ENCODE measurements at places on chromosomes 16 and 17.

GRCh38 chr17:74527081-74527480 is 4.2 kb downstream of the CD300LB start:
- DNase-seq = no peak

DNA sequence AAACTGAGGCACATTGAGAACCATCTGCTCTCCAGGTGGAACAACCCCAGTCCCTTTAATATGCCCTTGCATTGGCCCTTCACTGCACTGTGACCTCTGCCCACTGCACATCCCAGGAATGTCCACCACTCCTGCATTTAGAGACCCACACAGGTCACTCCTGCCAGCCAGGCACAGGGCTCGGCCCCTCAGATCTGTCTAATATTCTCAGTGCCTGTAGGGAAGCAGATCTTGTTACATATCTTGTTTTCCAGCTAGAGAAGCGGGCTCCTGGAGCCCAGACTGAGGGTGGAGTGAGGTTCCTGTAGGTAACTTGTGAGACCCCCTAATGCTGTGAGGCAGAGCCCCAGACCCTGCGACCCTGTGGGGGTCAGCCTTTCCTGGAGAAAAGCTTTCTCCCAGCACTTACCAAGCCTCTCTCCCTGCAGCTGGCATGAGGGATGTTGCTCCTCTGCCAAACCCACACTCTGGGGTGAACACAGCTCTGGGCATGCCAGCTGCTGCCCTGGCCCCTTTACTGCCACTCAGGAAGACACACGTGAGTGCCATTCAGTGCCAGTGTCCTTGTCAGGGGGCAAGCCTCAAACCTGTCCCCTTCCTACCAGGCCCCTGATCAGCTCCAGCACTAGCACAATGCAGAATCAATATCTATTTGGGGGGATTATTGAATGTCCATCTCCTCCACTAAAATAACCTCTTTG is 40.3 kb upstream of the CRHR1 start:
- DNase-seq = no peak

- no peak for DNase-seq
Observed at GRCh38 chr17:9844153-9844552, 18.4 kb downstream of the GLP2R start.

GRCh38 chr16:4209666-4210065 is 32.2 kb downstream of the SRL start:
- no peak for DNase-seq

DNA sequence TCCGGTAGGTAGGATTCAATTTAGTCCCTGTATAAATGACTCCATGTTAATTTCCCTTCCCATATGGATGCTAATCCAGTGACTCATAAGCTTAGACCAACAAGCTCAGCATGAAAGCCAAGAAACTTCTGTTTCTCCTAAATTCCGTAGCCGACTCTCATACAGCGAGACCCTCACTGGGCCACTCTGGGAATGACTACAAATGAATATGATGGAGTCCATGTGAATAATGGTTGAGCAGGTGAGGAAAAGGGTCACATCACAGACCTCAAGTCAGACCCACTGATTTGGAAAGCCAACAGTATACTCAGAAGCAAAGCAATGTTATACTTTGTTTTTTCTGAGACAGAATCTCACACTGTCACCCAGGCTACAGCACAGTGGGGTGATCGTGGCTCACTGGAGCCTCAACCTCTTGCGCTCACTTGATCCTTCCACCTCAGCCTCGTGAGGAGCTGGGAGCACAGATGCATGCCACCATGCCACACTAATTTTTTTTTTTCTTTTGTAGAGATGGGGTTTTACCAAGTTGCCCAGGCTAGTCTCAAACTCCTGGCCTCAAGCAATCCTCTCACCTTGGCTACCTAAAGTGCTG is 14.6 kb downstream of the RSL1D1 start:
- no peak for DNase-seq

DNA sequence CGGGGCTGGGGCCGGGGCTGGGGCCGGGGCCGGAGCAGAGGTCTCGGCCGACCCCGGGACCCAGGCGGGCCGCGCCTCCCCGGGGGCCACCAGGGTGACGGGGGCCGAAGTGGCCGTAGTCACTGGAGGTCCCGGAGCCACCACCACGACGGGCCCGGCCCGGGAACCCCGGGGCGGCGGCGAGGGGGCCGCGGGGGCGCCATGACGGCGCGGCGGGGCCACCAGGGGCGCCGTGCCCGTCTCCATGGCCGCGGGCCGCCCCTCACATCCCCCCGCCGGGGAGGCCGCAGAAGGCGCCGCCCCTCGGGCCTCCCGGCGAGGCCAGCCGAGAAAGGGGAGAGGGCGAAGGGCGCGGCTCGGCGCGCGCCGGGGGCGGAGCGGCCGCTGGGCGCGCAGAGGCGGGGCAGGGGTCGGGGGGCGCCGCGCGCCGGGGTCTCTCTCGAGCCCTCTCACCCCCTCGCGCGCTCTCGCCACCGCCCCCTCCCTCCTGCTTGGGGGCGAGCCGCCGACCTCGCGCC is 297 bp downstream of the TBC1D10B start:
- no peak for DNase-seq

DNA sequence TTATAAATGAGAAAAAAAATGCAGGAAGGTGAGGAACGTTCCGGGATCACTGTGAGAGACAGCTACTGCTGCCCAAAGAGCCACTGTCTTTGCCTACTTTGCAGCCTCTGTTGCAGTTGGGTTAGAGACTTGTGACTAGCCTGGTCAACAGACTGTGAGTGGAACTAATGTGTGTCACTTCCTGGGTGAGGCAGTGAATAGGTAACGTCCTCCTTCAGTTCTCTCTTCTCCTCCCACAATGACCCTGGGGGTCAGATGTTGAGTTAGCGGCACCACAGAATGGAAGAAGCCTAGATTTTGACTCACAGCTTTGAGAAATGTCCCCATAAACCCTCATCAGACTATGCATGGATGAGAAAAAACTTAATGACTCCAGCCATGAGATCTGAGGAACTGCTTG is 5.2 kb downstream of the C16orf46 start:
- no peak for DNase-seq

GRCh38 chr17:36755586-36755985 is 154.2 kb downstream of the MRM1 start:
- DNase-seq = no peak

GRCh38 chr17:27319541-27320221 is 25.8 kb downstream of the WSB1 start:
- DNase-seq = no peak

DNA sequence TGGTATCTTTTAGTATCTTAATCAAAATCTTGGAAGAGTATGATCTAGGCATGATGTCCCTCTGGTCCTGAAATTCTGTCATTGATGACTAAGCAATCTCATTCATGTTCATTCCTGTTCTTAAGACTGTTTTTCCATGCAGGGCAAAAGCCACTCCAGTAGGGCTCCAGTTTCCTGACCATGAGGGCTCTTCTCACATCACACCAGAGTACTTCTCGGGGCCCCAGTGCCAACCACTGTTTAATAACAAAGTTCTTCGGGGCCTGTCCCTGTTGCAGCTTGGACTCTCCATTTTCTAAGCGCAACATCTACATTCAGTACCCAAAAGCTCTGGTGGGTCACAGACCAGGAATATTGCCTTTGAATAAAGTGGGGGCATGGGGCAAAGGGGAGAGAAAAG is 52.0 kb downstream of the IRX6 start:
- no peak for DNase-seq

GRCh38 chr17:61459939-61460718 is 7.9 kb downstream of the TBX4 start:
- DNase-seq = no peak

DNA sequence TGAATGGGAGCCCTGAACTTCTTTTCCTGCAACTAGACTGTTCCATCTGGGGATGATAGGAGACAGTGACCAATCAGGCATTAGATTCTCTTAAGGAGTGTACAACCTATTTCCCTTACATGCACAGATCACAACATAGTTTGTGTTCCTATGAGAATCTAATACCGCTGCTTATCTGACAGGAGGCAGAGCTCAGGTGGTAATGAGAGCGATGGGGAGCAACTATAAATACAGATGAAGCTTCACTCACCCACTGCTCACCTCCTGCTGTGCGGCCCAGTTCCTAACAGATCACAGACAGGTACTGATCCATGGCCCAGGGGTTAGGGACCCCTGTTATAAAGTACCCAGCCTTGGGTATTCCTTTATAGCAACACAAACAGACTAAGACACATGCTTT is 17.4 kb upstream of the ADAMTS18 start:
- DNase-seq = no peak

GRCh38 chr17:76585033-76585648 is 519 bp downstream of the ST6GALNAC2 start:
- DNase-seq = no peak

- peak; percentile 52 for DNase-seq
Observed at GRCh38 chr17:8189041-8189710, 804 bp downstream of the BORCS6 start.

All from T-helper 2 cell (primary cell).